ENCODE measurements at places on chromosomes 4 and X.

DNA sequence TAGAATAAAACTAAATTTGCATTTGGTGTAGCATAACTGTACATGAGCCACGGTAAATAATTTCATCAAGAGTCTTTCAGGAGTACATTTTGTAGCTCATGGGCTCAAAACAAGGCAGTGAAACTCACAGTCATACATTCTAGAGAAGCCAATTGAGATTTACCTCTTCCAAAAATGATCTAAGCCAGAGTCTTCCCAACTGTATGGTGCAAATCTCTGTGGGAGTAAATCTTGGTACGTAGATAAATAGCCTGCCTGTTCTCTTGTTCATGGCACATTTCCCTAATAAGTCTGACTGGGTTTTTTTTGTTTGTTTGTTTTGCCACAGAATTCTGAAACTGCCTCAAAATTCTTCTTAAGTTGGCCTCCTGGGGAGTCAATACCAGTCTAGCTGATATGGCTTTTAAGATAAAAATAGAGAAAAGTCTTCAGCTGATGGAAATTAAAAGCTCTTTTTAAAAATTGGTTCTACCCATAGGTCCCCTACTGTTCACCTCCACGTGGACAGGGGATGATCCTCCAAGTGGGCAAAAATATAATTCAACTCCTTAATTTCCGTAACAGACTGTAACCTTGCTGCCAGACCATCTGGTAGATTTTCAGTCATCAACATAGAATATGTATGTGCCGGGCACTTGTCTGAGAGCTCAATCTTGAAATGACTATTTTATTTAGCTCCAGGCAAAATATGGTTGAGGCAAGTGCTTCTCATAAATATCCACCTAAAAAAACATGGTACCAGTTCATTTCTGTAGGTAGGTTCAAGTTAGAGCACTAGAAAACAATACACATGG is 365.4 kb downstream of the PDHA2 start:
- DNase-seq: no peak

DNA sequence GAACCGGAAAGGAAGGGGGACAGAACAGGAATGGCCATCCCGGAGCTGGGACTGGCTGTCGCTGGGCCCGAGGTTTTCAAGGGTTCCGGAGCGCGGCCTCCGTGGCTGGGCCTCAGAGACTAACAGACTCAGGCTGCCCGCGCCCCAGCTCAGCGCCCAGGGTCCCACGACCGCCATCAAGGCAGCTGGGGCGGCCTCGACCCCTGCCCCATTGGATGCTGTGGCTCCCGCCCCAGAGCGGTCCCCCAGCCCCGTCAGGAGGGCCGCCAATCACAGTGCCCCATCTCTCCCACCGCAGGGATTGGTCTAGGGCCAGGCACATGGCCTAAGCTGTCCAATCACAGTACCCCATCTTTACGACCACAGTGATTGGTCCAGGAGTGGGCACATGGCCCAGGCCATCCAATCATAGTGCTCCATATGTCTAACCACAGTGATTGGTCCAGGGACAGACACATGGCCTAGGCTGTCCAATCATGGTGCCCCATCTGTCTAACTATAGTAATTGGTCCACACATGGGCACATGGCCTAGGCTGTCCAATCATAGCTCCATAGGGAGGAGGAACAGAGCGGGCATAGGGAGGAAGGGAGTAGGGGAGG is 105.3 kb upstream of the NKX1-1 start:
- no peak for DNase-seq

- no peak for DNase-seq
Observed at GRCh38 chr4:39698424-39699009, 581 bp downstream of the UBE2K start.

DNA sequence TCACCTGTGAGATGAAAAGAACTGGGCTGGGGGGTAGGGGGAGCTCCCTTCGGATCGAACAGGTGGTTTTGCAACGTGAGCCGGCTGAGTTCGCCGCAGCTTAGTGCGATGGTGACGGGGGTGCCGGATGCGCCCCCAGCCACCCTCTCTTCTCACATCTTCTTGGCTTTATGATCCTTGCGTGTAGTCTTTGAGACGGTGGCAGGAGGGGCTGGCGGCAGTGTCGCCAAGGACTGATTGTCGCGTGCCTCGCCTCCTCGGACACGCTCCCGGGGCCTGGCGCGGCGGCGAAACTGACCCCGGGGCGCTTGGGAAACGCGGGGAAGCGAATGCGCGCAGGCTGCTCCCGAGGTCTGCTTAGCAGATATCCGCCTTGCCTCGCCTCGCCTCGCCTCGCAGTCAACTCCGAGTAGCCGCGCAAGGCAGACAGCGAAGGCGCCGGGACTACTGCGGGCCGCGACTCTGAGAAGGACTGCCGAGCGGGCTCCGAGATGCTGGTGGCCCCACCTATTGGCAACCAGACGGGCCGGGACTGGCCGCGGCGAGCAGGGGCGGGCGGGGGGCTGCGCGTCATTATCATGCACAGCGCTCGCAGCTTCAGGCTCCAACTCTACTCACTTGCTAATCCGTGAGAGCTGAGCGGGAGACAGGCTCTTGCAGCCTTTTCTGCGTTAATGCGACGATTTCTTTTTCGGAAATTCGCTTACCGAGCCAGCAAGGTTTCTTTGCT is 1.5 kb downstream of the GRID2 start:
- no peak for DNase-seq

GRCh38 chr4:129172181-129172580 is 76.2 kb downstream of the C4orf33 start:
- DNase-seq: no peak

DNA sequence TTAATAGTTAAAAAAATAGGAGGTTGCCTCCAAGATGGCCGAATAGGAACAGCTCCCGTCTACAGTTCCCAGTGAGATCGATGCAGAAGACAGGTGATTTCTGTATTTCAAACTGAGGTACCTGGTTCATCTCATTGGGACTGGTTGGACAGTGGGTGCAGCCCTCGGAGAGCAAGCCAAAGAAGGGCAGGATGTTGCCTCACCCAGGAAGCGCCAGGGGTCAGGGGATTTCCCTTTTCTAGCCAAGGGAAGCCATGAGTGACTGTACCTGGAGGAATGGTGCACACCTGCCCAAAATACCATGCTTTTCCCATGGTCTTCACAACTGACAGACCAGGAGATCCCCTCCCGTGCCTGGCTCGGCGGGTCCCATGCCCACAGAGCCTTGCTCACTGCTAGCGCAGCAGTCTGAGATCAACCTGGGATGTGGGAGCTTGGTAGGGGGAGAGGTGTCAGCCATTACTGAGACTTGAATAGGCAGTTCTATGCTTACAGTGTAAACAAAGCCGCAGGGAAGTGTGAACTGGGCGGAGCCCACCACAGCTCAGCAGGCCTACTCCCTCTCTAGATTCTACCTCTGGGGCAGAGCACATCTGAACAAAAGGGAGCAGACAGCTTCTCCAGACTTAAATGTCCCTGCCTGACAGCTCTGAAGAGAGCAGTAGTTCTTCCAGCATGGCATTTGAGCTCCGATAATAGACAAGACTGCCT is 47.5 kb downstream of the PPA2 start:
- no peak for DNase-seq

GRCh38 chrX:69216911-69217310 is 51.7 kb upstream of the PJA1 start:
- DNase-seq: no peak

GRCh38 chr4:79445371-79445781 is 37.3 kb upstream of the GK2 start:
- DNase-seq: no peak

DNA sequence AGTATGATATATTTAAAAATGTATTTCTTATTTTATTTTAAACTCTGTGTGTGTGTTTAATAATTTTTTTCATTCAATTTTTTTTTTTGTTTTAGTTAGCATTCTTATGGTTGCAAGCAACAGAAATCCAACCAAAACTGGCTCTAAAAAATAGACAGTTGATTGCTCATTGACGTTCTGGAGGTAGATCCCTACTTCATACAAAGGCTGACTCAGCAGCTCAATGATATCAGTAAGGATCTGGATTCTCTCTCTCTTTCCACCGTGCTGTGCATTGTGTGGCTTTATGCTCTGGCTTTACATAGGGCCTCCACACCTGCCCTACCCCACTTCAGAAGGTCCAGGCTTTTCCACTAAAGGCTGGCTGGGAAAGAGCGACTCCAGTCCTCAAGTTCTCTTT is 117.8 kb downstream of the UCHL1 start:
- DNase-seq: no peak

Measured in activated CD4-positive, alpha-beta T cell treated with anti-CD3 and anti-CD28 coated beads for 1 hour (primary cell).